Activated T-cell treated with anti-CD3 and anti-CD28 coated beads for 4 hours (primary cell): ENCODE measurements at places on chromosomes 13 and 19.

DNA sequence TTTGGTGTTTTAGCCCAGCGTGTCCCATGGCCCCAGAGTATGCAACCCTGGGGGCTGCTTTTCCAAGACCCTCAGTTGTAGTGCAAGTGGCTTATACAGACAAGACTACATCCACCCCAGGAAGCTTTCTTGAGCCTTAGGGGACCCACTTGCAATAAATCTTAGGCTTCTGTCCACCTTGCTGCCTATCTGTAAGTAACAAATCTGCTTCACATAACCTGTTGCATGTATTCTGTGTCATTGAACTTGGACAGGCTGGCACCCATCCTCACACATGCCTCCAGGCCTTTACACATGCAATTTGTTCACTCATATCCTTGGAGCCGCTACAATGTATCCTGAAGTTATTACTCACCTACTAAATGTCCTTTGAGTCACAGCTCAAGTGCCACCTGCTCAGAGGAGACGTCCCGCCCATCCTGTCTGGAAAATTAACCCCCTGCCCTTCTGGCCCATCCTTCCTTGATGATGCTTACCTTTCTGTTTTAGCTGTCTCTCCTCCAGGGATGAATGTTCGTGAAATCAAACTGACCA, 101.2 kb downstream of the ZNF536 start:
- no peak for DNase-seq

DNA sequence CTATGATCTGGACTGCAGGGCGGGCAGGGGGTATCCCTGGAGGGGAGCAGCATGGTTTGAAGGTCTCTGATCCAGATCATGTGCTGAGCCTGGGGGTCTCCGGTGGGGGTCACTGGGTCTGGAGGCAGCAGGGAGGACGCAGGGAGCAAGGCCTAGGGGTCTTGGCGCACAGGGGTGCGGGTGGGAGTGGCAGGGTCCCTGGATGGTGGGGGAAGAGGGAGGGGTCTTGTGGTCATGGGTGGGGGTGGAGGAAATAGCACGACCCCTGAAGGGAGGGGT, 1.9 kb downstream of the BTBD2 start:
- DNase-seq: no peak

DNA sequence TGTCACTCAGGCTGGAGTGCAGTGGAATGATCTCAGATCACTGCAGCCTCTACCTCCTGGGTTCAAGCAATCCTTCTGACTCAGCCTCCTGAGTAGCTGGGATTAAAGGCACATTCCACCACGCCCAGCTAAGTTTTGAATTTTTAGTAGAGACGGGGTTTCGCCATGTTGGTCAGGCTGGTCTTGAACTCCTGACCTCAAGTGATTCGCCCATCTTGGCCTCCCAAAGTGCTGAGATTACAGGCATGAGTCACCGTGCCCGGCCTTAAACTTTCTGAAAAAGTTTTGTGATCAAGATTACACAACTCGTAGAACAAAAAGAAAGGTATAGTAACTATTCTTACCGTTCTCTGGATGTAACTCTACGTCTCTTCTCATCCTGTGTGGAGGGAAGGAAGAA, 21.2 kb downstream of the DNMT1 start:
- DNase-seq: no peak

DNA sequence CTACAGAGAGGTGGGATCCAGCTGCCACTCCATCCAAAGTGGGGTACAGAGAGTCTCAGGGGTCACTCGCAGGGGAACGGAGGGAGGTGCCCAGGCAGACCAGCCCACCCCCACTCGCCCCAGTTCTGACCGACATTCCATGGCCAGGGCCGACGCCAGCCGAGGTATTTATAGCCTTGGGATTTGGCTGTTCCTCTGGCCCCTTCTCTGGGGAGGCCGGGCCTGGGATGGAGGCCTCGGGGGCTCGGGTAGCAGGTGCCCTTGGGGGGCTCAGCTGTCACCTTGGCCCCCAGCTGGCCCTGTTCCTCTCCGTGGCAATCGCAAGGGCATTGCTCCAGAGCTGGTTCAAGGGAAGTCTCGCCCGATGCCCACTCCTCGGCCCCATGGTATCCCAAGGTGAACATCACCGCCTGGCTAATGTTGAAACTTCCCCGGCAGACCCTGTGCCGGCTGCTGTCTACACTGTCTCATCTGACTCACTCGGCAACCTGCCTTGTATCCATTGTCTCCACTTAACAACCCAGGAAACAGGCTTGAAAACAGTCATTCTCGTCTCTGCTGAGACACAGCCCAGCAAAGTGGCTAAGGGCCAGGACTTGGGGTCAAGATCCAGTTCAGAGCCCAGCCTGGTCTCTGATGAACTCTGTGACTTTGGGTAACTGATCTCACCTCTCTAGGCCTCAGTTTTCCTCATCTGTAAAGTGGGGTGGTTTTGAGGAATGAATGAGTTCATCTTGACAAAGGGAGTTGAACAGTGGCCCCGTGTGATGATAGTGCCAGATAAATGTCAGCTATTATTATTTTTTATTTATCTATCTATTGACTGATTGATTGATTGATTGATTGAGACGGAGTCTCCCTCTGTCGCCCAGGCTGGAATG, 9.7 kb downstream of the PRKACA start:
- DNase-seq: no peak

DNA sequence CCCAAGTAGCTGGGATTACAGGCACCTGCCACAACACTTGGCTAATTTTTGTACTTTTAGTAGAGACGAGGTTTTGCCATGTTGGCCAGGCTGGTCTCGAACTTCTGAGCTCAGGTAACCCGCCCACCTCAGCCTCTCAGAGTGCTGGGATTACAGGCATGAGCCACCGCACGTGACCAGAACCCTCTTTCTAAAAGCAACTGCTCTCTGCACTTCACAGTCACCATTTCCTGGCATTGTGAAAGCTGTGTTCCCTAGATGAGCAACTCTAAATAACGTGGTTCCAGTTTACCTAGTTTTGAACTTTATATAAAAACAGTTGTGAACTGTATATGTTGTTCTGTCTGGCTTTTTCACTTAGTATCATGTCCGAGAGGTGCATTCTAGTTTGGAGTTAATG, 152.9 kb downstream of the SIPA1L3 start:
- no peak for DNase-seq

DNA sequence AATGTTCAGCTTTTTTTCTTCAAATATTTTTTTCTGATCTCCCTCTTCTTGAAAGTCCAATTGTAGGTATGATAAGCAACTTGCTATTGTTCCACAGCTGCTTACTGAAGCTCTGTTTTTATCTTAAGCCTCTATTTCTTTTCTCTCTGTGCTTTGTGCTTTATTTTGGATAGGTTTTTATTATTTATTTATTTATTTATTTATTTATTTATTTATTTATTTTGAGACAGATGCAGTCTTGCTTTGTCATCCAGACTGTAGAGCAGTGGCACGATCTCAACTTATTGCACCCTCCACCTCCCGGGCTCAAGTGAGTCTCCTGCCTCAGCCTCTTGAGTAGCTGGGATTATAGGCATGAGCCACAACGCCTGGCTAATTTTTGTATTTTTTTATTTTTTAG, 199.4 kb downstream of the KLF12 start:
- DNase-seq: no peak

DNA sequence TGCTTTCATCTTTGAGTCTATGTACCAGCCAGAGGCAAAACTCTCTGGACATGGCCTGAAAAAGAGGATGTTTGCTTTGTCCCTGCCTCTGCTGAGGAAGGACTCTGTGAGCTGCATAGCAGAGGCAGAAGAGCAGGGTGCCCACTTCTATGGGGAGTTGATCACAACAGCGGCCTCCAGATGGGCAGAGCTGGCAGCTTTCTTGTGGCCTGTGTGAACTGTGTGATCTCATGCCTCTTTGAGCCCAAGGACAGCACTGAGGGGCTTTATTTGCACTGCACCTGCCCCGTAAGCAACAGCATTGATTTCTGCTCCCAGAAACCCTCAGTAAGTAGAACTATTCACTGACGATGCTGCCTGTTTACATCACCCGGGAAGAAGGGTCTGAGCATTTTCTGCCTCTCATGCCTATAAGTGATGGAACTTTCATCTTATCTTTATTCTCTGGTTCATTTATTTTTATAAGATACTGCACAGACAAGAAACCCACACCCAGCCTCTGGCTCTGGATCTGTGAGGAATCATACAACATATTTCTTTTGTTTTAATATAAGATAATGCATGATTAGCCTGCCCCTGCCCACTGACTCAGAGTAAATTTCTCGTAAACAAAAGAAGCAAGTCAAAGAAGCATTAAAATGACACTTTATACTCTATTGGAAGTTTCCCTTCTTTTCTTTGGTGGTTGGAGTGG, 244.2 kb upstream of the SOX21 start:
- DNase-seq: no peak

DNA sequence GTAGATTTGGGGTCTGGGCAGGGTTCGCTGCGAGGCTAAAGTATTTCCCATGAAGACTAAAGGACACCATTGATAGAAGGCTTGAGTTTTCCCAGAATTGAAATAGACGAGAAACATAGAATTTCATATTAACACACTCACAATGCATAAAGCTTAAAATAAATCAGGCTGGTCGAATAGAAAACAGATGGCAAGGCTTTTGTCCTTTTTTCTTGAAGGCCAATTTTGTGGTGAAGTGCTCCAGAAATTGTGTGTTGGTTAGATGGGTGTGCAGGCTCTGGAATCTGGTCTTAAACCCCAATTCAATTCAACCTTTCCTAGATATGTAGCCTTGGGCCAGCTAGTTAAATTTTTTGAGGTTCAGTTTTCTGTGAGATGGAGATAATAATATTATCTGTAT, 56.9 kb upstream of the LRCH1 start:
- DNase-seq: no peak

GRCh38 chr13:74062933-74063332, 71.3 kb downstream of the KLF12 start:
- DNase-seq: no peak

- DNase-seq: no peak
Observed at GRCh38 chr13:47337781-47338507, 441.1 kb upstream of the HTR2A start.

GRCh38 chr13:41244556-41244955, 18.8 kb downstream of the MTRF1 start:
- no peak for DNase-seq

DNA sequence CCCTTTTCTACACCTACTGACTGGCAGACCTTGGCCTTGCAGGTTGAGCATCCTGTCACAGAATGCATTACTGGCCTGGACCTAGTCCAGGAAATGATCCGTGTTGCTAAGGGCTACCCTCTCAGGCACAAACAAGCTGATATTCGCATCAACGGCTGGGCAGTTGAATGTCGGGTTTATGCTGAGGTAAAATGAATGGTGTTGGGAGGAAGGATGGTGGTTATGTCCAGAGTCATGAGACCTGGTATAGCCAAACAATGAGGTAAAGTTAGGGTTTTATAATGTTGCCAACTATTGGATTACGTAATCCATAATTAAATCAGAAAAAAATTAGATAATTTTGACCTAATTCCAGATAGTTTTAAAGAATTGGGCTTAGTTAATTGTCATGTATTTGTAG, 212.5 kb downstream of the PCCA start:
- DNase-seq: no peak

DNA sequence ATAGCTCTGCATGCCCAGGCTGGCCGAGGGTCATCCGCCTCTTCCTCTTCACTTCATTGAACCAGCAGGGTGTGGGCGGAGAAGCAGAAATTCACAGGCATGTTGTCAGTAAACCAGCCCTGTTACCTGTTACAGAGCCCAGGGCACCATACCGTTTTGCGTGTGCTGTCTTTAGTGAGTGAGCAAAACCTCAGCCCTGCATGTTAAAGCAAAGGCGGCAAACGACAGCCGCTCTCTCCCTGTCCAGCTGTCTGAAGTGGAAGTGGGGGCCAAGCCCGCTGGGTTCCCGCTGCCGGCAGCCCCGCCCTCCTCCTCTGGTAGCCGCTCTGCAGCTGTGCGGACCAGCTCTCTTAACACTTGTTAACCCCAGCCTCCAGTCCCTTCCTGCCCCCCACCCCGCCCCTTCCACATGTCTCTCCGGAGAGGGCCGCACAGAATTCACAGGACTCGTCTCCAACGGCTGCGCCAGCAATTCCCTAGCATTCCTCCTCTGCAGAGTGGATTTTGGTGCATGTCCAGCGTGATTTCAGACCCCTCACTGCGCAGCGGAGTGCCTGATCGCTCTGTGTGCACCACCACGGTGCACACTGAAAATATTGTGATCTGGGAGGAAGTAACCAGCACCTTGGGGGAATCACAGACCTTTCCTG, 12.7 kb downstream of the KLHL26 start:
- DNase-seq: no peak

DNA sequence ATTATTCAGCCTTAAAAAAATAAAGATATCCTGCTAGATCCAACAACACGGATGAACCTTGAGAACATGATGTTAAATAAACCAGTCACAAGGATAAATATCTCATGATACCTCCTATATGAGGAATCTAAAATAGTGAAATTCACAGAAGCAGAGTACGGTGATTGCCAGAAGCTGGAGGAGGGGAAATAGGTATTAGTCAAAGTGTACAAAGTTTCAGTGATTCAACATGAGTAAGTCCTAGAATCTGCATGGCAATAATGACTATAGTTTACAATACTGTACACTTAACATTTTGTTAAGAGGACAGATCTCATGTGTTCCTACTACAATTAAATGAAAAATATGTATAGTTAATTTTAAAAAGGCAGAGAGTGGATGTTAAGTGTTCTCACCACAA, 206.6 kb upstream of the SLC10A2 start:
- no peak for DNase-seq

GRCh38 chr13:42394361-42394708, 122.4 kb downstream of the AKAP11 start:
- DNase-seq: no peak

GRCh38 chr13:104875038-104875754, 1660.3 kb downstream of the EFNB2 start:
- DNase-seq: no peak

DNA sequence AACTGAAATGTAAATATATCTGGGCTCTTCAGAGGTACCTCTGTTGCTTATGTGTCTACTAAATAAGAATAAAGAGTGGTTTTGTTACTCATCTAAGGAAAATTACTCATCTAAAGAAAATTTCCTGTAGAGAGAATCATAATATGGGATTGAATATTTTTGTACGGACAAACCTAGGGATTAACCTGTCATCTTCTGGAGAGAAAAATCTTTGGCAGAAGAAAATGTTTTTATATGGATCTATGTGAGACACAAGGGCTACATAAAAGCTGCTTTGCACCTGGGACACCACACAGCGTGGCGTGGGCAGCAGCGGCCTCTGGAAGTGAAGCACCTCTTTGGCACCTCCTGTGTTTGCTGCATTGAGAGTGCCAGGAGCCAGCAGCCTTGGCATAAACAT, 242.9 kb upstream of the DACH1 start:
- no peak for DNase-seq

DNA sequence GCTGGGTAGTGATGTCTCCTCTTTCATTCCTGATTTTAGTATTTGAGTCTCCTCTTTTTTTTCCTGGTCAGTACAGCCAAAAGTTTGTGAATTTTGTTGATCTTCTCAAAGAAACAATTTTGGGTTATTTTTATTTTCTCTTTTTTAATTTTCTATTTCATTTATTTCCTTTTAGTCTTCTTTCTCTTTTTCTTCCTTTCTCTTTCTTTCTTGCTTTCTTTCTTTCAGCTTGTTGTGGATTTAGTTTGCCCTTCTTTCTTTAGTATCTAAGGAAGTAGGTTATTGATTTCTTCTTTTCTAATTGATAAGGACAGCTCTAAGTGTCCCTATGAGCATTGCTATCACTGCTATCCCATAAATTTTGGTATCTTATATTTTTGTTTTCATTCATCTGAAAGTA, 13.8 kb downstream of the IPO5 start:
- no peak for DNase-seq

GRCh38 chr13:44287958-44288357, 85.7 kb upstream of the SERP2 start:
- DNase-seq: no peak

GRCh38 chr19:17074634-17075034, 618 bp downstream of the HAUS8 start:
- no peak for DNase-seq
